ENCODE measurements at places on chromosomes 4 and X.

DNA sequence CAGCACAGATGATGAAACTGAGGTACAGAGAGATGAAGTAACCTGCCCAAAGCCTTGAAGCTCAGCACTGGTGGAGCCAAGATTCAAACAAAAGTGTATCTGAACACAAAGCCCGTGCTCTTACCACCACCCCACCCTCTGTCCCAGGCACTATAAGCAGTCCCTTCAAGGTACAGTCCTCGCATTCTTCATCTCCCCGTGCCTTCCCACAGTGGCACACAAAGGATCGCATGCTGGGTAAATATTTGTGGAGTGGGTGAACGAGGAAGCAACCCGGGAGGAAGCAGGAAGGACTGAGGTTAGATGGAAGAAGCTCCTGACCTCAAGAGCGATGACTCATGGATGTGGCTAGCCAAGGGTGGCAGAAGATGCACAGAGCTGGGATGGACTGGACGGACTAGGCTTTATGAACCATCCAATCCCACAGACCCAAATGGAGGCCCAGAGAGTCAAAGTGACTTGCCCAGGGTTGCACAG lies 18.4 kb downstream of the IQSEC2 start:
- DNase-seq: no peak

DNA sequence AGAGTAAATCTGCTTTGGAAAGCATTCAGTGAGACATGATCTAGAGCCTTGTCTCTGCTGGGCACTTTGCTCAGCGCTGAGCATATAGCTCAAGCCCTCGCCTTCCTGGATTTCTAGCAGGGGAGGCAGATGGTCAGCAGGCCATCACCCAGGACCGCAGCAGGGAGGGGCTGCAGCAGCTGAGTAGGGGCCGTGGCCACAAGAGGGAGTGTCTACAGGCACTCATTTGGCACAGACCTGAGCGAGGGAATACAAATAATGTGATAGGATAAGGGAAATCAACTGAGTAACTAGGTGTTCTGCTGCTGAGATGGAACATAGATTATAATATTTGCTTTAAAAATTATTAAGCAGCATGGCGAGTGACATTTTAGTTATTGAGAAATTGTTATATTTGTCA lies 30.2 kb downstream of the OFD1 start:
- DNase-seq: no peak

DNA sequence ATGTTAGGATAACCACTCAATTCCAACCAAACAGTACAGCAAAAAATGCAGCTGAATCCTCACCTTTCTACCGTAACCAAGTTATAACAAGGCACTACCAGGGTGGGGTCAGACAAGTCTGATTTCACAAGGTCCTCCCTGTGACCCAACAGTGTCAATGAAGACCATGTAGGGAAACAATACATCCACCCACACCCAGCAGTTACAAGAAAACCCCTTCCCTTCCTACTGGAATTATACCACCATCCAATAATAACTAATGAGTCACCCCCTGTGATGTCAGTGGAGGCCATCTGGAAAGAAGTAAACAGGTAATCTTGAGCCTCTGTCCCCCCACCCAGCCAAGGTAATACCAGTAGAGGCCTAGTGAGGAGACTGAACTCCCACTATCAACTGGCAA lies 117.6 kb downstream of the FGF16 start:
- DNase-seq: no peak

DNA sequence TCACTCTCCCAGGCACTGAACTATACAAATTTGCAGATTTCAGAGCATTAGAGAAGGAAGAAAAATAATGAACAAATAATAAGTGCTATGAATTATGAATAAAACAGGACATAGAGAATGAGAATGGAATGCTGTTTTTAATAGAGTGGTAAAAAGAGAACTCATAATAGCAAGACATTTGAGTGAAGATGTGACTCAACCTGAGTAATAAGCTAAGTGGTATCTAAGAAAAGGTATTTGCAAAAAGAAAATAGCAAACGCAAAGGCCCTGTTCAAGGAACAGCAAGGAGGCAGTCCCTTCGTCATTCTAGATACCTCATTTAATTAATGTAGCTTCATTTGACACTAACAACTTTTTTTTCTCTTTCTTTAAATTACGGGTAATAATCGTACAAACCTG lies 1910.0 kb upstream of the TENM3 start:
- no peak for DNase-seq

GRCh38 chr4:41258783-41259182 lies 2.1 kb downstream of the UCHL1 start:
- no peak for DNase-seq

GRCh38 chr4:154124539-154125255 lies 335.8 kb upstream of the SFRP2 start:
- DNase-seq: no peak
